ENCODE measurements at places on chromosomes 2 and 18. TPM values are rescaled to one million over a fixed set of nuclear protein-coding genes. Genes with fewer than 3 reads are reported as not detected.
A peak's percentile ranks its signal among the peaks of the same experiment; 100 is the strongest.

The KCNG3 gene
- total RNA-seq = 1.2 TPM

DNA sequence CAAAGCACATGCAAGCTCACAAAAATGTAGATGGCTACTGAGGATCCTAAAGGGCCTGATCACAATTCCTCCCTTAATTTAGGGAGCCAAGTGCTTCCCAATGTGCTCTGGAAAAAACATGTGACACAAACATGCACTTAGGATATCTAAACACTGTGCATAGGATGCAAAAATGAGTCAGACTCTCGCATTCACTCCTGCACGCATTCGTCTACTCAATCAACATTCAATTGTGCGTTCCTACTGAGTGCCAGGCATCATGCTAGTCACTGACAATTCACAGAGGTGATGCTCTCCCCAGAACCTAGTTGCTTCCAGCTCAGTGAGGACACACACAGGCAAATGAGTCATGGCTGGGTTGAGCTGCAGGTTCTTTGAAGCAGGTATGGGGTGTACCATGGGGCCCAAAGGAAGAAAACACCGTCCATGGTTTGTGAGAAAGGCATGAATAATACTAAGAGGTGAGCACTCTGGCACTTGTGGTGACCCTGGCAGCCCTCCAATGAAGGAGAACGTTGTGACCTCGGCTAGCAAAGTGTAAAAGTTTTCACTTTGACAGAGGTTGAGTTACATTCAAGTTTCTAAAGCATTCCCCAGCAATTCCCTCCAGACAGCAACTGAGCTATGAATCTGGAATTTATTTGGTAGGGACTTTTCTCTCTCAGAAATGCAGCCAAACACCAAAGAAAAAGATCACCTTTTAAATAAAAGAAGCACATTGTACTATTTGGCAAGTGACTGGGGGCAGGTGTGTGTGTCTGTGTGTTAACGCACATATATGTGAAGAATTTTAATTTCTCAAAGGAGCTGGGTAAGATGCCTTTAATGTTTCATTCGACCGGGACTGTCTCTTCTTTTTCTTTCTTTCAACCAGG is 173.3 kb downstream of the ALPK2 start:
- DNase-seq = no peak

DNA sequence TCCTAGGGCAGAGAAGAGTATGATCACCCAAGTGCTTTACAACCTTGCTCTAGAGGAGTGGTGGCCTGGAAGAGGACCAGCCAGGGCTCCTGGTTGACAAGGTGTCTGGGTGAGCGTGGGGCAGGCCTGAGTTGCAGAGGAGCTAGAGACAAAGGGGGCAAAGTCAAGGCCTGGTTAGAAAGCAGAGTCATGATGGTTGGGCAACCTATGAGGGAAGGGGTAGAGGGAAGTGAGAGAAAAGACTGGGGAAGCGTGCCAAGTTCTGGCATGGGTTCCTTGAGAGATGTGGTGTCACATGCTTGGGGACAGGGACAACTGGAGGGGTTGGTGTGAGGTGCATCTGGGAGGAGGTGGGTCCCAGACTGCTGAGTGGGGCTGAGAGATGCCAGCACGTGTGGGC is 13.5 kb downstream of the ZFP36L2 start:
- peak; percentile 39 for DNase-seq

GRCh38 chr18:48922226-48922800 is 28.5 kb downstream of the SMAD7 start:
- no peak for DNase-seq

DNA sequence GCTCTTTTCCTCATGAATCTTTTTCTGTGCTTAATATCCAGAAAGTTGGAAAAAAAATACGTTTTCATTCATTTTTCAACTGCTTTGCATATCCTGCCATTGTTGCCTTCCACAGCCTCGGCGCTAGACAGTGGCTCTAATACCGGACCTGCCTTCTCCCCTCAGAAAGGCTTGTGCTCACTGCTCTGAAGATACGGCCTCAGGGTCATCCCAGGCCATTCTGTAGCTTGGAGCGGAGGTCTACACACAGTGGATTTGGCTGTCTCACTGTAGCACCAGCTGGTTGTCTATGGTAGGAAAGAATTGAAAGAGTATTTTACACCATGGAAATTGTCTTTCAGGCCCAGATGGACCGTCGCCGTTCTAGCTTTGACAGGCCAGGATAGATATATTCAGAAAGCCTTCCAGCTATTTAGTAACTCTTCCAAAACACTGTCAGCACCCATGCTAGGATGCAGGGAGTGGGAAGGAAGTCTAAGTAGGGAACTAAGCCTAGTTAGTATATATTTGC is 242.0 kb downstream of the TMEM182 start:
- DNase-seq = no peak

DNA sequence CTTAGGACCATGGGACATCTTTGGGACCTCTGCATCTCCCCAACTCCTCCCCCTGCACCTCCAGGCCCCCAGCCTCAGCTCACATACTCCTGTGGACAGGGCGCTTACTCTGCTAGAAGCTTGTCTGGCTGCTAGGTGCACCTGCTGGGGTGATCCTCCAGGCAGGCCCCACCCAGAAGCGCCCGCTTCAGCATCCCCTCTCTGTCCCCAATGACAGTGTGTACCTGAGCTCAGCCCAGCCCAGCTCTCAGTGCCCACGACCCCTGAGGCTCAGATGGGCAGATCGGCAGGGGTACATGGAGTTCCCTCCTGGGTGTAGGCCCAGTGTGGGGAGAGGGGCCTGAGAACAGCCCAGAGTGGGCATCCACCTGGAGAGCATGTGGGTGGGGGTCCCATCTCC is 5.9 kb downstream of the TEKT4 start:
- no peak for DNase-seq

- no peak for DNase-seq
These were observed 12.0 kb downstream of the TMEM163 start for GRCh38 chr2:134706587-134707329.

The MOCOS gene
- 0.41 TPM for total RNA-seq

DNA sequence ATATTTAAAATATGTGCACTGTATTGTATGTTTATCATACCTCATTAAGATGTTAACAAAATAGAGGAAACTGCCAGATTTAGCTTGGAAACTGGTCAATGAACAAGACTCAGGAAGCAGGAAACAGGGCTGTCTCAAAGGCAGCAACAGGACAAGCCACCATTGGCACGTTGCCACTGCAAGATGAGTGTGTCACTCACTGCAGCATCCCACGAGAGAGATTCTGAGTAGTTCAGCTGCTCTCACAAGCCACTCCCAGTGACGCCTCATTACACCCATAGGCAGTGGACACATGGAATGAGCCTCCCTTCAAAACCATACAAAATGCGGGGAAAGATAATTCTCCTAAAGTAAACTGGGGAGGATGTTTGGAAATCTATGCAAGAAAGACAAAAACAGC is 181.9 kb upstream of the DLGAP1 start:
- no peak for DNase-seq

The CEBPZ gene
- total RNA-seq = 51.4 TPM

The MAP2 gene
- total RNA-seq = 678 TPM

The SP140 gene
- total RNA-seq = 0.82 TPM

The IL1RN gene
- total RNA-seq = not detected

- DNase-seq = no peak
These were observed 29.3 kb downstream of the COLEC11 start for GRCh38 chr2:3624059-3624794.

- no peak for DNase-seq
These were observed 79.8 kb upstream of the SESTD1 start for GRCh38 chr2:179344280-179344964.

DNA sequence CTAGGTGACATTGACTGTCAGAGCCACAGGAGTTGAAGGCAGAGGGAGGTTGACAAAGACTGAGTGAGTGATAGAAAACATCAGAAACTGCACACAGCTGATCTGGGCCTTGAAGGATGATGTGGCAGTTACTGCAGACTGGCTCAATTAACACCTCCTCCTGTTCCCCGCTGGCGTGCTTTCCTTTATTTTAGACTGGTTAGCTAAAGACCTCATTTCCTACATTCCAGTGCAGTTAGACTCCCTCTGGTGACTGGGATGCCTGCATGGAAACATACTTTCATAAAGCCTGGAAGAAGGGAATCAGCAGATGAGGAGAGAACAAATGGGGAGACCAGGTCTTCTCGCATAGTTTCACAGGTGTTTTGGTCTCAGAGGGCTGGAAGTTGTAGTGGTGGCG is 7.1 kb downstream of the TPGS2 start:
- DNase-seq = no peak

DNA sequence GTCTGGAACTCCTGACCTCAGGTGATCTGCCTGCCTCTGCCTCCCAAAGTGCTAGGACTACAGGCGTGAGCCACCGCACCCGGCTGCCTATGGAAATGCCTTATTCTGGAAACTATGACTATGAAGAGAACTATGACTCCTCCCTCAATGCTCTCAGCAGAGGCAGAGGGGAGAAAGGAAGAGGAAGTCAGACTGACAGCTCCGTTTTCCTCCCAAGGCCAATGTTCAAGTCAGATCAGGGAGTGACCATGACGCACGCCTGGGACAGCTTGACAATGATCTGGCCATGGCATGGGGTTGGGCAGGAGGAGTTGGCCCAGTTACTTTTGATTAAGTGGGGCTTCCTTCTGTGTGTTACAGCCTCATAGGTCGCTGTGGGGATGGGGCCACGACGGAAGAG is 44.3 kb upstream of the MRPL33 start:
- DNase-seq = no peak

The LGALSL gene
- total RNA-seq = 66.9 TPM

The TRABD2A gene
- 0.41 TPM for total RNA-seq

DNA sequence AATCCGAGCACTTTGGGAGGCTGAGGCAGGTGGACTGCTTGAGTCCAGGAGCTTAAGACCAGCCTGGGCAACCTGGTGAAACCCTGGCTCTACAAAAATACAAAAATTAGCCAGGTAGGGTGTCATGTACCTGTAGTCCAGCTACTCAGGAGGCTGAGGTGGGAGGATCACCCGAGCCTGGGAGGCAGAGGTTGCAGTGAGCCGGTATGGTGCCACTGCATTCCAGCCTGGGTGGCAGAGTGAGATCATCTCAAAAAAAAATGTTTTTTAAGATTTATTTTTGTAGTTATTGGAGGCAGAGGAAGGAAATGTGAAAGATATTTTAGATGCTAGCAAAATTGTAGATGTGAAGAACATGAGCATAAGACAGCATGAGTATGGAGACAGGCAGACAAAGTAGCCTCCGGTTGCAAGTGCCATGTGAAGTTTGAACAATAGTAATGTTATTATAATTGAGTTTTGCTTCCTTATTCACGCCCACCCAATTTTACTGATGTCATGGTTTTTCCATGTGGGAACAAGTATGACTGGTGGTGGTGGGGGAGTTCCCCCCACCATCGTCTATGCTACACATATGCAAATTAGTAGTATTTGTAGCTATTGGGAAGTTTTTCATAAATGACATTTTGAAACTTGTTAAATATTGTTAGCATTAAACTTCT is 18.0 kb downstream of the REL start:
- no peak for DNase-seq

- DNase-seq = no peak
These were observed 39.3 kb downstream of the THOC1 start for GRCh38 chr18:228586-228985.

DNA sequence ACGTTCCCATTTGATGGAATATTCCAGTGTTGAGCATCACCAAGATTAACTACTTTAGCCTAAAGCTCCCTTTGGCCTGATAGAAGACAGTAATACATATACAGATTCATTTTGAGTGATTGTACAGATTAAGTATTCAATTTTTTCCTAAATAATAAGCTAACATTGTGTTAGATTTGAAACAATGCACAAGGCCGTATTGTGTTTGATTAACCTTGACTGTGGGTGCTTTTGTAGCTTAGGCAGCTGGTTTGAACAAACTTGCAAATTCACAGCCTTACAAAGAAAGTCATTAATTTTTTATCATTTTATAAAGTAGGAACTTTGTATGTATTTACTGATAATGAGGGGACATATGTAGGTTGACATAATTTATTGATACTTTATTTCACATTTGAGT is 29.6 kb downstream of the NABP1 start:
- DNase-seq = no peak

GRCh38 chr18:23826850-23827620 is 137.8 kb downstream of the LAMA3 start:
- DNase-seq = no peak

The MROH2A gene
- not detected for total RNA-seq

The MBD1 gene
- 51.4 TPM for total RNA-seq

DNA sequence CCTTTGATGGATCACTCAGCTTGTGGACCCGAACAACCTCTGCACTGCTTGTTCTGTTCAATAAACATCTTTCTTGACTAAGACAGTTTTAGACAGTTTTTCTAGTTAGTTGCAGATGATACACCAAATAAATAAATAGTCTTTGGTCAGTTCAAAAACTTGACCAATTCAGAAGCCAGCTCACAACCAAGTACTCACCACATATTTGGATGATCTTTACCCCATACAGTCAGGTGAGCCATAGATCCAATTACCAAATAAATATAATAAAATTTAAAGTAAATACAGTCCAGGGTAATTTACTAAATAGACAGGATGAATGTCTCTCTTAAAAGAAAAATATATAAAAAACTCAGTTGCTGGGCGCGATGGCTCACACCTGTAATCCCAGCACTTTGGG is 18.2 kb downstream of the SCN3A start:
- no peak for DNase-seq

- no peak for DNase-seq
These were observed 655.9 kb downstream of the GALR1 start for GRCh38 chr18:77905449-77906055.

DNA sequence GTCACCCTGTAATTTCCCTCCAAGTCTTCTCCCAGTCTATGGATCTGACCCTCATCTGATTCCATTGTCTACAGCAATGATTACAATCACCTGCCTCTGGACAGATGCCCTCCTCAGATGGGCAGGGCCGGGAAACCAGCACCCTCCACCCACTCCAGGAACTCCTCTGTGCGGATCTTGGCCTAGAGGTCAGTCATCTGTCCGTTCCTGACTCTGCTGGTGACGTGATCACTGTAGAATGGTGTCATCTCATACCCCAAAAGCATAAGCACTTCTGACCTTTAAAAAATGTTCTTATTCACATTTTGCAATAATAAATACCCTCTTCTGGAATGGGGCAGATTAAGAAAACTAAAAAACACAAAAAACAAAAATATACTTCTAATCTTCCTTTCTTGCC is 29.5 kb upstream of the BZW1 start:
- DNase-seq = no peak

The DPYSL5 gene
- total RNA-seq = 101 TPM

Measured in frontal cortex (tissue), 4 donors.